Muscle of leg (tissue), 16 donors: ENCODE measurements at places on chromosomes 5 and 9. TPM values are rescaled to one million over a fixed set of nuclear protein-coding genes. Genes with fewer than 3 reads are reported as not detected.

DNA sequence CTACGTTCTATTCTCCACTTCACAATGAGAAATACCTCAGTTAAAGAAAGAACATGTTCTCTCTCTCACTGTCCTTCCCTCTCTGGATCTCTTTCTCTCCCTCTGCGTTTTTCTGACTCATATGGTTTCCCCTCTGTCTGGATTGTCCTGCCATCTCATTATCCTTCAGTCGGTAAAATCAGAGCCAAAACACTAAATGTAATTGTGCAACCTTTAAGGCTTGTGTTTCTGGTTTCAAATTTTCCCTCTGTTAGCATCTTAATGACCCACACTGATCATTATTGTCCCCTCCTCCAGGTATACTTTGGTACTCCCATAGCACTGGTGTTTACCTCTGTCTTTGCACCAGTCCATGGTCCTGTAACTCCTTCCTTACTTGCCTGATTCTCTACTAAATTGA lies 509.4 kb upstream of the C9orf72 start:
- H3K4me3 ChIP-seq, result no peak overlapping the region
- H3K4me1 ChIP-seq, result no peaks in the 10 kb centered on the region
- no peak for DNase-seq

DNA sequence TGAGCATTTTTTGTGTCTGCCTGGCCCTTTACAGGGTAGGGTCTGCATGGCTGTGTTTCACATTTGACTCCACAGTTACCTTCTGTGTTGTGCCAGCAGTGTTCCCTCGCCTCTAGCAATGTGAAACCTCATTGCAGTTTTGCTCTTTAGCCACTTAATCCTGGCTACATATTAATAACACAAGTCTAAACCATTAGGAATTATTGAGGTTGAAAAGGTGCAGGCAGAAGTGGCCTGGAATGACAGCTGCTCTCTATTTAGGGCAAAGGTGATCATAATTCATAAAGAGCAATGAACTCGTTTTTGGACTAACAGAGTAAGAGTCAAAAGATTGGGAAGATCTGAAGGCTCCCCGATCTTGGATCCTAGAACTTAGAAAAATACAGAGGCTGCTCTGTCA lies 176.7 kb upstream of the RAD23B start:
- H3K27ac ChIP-seq, result no peak overlapping the region
- H3K4me1 ChIP-seq, result no peaks in the 10 kb centered on the region
- H3K36me3 ChIP-seq, result no peaks in the 10 kb centered on the region

DNA sequence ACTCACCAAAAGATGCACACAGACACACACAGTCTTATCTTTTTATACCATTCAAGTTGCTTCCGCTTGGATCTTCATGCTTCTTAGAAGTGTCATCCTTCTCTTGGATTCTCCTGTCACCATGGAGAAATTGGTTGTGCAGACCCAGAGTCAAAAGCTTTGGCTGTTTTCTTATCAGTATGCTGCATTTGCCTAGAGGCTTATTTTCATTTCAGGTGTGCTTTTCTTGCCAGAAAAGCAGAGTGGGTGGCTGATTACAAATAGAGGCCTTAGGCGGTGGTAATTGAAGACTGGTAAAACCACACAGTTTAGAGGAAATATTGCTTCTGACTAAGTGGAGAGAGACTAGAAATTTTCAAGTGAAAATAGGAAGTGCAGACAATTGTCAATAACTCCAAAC lies 70.2 kb upstream of the TLE4 start:
- no peak overlapping the region for H3K4me3 ChIP-seq
- no peaks in the 10 kb centered on the region for H3K27me3 ChIP-seq
- no peaks in the 10 kb centered on the region for H3K36me3 ChIP-seq

GRCh38 chr9:122221183-122221811 lies 7.5 kb downstream of the LHX6 start:
- H3K4me1 ChIP-seq, result peaks cover 35% of the 10 kb centered on the region
- no peak overlapping the region for H3K27ac ChIP-seq
- peak overlapping the region; percentile 21 for H3K4me3 ChIP-seq
- peak; percentile 47 for DNase-seq
- no peaks in the 10 kb centered on the region for H3K36me3 ChIP-seq

UAP1L1 gene
- polyA plus RNA-seq, result 2.0 TPM

WNT8A gene
- not detected for polyA plus RNA-seq

SYK gene
- polyA plus RNA-seq, result 2.3 TPM

IL13 gene
- not detected for polyA plus RNA-seq
